Putamen (tissue), 1 donor: ENCODE measurements at places on chromosomes 2 and 18.

DNA sequence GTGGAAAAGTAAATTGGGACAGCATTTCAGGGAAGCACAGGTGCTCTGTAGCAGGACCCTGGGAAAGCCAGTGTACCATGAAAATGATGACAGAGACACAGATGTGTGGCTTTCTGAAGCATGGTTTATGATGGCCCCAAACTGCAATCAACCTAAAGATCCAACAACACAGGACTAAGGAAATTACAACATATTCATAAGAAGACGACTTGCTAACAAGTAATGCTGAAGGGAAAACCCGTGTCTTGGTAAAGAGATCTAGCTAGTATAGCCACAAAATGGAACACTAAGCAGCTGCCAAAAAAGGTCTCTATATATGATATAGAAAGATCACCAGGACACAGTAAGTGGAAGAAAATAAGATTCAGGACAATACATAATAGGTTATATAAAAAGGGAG, 53.2 kb downstream of the UXS1 start:
- no peak for DNase-seq

GRCh38 chr2:58769111-58769863, 528.2 kb upstream of the FANCL start:
- DNase-seq: no peak

GRCh38 chr18:14025306-14025940, 106.8 kb downstream of the ZNF519 start:
- no peak for DNase-seq

GRCh38 chr2:74957886-74958273, 563 bp upstream of the POLE4 start:
- DNase-seq: no peak

DNA sequence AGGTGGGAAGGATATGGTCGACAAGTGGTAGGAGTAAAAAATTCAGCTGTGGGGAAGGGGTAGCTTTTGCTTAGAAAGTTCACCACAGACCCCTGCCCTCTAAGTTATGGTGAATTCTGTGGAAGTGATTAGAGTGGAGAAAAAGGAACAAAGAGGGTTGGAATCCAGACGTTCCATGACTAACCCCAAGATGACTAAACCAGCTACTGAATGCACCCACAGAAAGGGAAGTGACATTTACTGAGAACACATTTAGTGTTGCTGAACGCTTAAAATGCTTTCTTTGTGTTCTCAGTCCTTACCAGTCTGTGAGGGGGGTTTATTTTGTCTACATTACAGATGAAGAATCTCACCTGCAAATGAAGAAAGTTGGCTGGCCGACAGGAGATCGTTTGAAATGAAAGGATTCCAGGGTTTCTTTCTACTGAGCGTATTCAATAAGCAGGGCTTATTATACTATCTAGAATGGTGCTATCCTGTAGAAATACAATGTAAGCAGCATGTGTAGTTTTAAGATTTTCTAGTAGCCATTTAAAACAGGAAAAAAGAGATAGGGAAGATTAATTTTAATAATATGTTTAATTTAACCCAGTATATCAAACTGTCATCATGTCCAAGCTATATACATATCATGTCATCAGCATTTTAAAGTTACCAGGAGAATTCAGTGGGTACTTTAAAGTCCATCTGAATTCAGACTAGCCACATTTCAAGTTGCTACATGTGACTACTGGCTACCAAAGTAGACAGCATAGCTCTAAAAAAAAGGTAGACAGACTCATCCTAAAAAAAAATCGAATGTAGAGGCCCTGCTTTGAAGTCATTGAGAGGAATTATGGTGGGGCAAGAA, 60.1 kb downstream of the LIMS1 start:
- DNase-seq: peak; percentile 62

DNA sequence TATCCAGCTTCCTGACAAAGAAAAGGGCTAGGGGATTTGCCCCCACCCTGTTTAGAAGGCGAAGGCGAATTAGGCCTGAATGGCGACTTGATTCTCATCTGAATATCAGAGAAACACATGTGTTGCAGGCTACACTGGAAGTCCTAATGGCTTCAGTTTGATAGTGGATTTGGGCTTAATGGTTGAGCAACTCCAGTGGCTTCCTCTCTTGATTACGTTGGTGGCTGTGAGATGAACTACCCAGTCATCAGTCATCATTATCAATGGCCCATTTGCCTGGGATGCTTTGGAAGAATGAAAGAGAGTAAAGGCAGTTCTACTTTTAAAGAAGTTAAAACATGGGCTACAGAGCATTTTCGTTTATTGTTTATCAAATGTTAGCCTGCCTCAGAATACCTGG, 60.9 kb upstream of the IL1R1 start:
- DNase-seq: no peak

- DNase-seq: no peak
Measured at GRCh38 chr18:44793194-44793593, 112.5 kb downstream of the SETBP1 start.

DNA sequence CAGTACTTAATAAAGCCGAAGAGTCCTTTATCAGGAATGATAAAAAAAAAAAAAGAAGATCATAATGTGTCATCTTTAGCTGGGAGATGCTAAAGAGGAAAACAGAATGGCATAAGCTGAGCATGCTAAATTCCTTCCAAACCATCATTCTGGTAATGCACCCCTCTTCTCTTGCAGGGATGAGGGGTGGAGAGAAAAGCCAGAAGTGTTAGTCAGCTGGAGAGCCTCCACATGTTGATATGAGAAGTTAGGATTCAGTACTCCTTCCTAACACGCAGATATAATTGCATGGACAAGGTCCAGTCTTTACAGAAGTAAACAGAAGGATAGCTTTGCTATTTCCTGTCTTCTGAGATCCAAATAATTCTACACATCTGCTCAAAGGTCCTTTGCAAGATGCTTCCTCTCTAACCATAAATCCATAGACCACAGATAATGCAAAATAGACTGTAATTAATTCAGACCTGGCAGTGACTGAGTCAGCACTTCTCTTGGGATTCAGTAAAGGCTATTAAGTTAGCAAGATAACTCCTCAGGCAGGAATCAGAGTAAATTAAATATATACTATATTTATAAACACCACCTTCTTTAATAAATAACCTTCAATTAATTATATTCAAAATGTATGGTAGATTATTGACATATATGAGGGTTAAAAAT, 930.0 kb upstream of the KLHL29 start:
- DNase-seq: no peak

DNA sequence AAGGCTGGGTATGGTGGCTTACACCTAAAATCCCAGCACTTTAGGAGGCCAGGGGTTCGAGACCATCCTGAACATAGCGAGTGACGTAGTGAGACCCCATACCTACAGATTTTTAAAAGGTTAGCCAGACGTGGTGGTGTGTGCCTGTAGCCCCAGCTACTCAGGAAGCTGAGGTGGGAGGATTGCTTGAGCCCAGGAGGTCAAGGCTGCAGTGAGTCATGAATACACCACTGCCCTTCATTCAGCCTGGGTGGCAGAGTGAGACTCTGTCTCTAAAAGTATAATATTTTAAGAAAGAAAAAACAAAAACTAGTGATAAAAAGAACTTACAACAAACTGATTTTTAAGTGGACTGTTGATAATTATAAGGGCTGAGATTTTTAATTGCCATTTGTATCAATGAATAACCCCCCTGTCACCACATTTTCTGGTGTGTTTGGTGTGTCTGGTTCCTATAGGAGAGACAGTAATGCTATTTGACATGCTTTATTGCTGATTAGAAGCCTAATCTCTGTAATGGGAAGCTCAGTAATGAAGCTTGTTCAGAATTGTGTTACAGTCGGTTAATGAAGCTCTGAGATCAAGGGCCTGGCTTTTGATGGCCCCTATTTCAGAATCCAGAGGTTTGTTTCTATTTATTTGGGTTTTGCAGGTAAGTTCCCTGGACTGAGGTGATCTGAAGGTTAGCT, 147.0 kb downstream of the NEDD4L start:
- DNase-seq: no peak

GRCh38 chr2:176145085-176145969, 6.0 kb upstream of the HOXD4 start:
- no peak for DNase-seq

GRCh38 chr2:45496869-45497268, 114.2 kb downstream of the SRBD1 start:
- DNase-seq: no peak

DNA sequence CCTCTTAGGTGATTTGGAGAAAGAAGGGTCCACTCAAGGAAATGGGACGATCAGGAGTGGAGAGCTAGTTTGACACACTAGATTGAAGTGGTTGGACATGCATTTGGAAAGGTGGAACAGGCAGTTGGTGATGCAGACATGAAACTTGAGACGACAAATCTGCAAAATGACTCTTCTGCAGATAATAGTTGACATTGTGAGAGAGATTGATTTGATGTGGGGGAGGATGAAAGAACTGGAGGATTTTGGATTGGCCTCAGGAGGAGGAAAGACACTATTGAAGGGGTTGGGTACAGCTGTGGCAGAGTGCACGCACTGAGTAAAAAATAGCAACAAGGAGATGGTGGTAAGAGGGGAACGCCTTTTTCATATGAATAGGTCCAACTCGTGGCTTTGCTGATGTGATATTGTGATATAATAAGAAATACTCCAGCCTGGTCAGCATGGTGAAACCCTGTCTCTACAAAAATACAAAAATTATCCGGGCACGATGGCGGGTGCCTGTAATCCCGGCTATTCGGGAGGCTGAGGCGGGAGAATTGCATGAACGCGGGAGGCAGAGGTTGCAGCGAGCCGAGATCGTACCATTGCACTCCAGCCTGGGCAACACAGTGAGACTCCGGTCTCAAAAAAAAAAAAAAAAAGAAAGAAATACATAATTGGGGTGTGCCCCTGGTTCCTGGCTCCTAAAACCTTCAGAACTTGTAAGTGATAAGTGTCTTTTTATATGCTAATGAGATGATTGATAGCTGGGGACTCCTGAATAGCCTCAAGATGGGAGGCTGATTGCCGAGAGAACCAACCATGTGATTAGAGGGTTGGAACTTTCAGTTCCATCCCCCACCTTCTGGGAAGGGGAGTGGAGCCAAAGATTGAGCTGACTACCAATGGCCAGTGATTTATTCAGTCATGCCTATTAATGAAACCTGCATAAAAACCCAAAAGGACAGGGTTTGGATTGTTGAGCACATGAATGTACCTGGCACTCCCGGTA, 9.7 kb downstream of the TTLL4 start:
- peak; percentile 66 for DNase-seq

GRCh38 chr2:72325592-72326422, 178.1 kb upstream of the CYP26B1 start:
- DNase-seq: no peak

DNA sequence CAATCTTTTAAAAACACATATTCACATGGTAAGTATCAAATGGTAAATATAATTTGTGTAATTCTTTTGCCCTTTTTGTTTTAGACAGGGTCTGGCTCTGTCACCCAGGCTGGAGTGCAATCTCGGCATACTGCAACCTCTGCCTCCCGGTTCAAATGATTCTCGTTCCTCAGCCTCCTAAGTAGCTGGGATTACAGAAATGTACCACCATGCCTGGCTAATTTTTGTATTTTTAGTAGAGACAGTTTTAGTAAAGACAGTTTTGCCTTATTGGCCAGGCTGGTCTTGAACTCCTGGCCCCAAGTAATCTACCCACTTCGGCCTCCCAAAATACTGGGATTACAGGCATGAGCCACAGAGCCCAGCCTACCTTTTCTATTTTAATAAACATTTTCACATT, 182.2 kb downstream of the MYCN start:
- DNase-seq: no peak
